ENCODE measurements at places on chromosomes 3 and 15. TPM values are rescaled to one million over a fixed set of nuclear protein-coding genes. Genes with fewer than 3 reads are reported as not detected.

Gene FAM174B
- total RNA-seq = 8.4 TPM

Gene IL5RA
- total RNA-seq = not detected

Gene CCDC39
- not detected for total RNA-seq

Gene FGF12
- total RNA-seq = 0.61 TPM

Gene TLR9
- total RNA-seq = not detected

Measured in A549 treated with CpdA at 1 μM for 4 hours (cell line).